ENCODE measurements at places on chromosomes 2 and 18.

DNA sequence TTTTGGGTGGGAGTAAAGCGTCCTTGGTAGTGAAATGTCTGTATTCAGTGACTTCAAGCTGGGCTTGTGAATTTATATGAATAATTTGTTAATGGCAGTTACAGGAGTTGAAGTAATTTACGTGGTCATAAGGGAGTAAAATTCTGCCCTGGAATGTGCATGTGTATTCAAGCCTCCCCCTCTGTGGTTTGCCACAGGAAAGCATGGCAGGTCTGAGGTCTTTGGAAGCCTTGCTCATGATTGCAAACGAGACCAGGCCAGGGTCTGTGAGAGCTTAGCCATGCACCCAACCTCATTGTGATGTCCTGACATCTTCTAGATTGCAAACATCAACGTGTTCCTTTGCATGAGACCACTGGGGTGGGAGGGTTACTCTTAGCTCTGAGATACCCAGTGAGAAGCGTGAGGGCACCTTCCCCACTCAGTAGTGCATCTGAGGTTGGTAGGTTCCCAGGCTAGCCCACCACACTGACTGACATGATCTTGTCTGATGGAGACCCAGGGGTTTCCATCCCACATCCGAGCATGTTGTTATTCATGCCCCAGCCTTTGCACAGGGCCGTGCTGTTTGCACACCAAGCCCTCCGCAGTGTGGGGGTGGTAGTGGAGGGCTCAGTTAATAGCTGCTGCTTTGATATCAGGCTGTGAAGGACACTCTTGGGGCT, 216.5 kb downstream of the KLHL29 start:
- DNase-seq, result no peak

GRCh38 chr2:132623096-132623839, 46.7 kb downstream of the LYPD1 start:
- DNase-seq, result no peak

DNA sequence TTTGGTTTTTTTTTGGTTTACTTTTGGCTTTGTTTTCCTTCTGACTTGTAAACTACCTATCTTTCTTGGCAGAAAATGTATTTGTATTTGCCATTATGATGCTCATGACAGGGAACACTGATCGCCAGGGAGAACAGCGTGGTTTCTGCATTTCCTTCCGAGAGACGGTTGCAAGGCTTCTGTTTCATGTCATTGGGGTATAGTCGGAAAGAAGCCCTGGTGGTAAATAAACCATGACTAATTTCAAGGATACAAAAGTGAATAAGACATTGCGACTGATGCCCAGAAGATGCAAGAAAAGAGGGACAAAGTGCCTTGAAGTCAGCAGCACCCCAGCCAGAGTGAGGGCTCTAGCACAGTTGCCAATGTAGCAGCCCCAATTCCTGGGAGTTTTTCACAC, 4.2 kb upstream of the CAPN14 start:
- no peak for DNase-seq

GRCh38 chr2:85502720-85503119, 36.2 kb upstream of the MAT2A start:
- no peak for DNase-seq

- DNase-seq, result no peak
These were observed 201.7 kb downstream of the PTH2R start for GRCh38 chr2:208608122-208608835.

- DNase-seq, result no peak
These were observed 105.9 kb downstream of the RBMS1 start for GRCh38 chr2:160387558-160388262.

GRCh38 chr2:95275601-95276243, 1.5 kb downstream of the PROM2 start:
- no peak for DNase-seq

DNA sequence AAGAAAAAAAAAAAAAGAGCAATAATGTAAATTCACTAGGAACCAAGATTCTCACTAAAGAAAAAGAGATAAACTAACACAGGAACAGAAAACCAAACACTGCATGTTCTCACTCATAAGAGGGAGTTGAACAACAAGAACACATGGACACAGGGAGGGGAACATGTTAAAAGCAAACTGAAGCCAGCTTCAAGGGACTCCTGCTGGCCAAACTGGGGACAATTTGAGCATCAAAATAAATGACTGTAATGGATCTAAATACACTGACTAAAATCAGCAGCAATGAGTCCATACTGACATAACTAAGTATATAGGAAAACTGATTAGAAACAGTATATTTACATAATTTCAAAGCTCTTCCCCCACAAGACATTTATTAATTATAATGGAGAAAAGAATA, 73.0 kb downstream of the FARSB start:
- peak; percentile 19 for DNase-seq

DNA sequence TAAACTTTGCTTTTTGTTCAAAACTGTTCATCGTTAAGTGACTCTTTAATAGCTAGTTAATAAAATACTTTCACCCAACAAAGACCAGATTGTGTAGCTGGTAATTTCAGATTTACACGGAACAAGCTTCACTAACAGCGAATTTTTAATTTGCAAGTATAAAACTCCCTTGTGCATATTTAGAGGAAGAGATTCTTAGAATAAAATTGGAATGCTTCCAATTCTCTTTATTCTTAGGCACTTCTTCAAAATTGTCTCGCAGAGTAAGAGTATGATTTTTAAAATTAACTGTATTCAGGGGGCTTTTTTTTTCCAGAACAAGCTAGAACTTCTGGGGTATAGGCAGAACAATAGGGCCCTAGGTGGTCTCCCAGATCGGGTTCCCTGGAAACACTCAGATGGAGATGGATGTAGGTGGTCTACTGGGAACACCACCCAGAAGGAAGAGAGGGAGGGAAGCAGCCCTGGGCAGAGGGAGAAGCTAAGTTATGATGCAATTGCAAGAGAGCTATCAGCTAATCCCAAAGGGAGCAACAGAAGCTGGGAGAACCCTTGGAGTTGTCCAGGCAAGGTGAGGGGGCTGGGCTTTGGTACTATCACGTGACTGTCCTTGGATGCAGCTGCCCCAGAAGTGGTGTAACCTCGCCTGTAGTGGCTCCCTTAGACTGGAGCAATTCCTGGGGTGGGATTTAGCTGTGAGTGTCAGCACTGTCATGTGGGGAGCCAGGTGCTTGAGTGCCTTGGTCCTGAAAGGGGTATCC, 151.7 kb upstream of the ASB18 start:
- no peak for DNase-seq

- peak; percentile 38 for DNase-seq
These were observed 693 bp upstream of the LRP2 start for GRCh38 chr2:169362894-169363559.

DNA sequence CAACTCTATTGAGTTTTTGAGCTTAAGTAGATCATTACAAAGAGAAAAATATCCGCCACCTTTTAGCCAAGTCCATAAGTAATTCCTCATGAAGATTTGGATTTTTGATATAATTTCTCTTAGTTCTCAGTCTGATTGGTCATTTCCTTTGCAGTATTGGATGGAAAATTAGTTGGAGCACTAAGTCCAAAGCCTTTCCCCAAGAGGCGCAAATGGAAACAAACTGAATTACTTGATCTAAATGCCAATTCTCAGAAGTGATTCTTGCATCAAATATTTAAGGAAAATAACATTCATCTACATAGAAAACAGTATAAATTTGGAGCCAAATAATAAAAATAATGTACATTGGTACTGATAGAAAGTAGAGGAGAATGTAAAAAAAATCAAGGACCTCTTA, 115.6 kb downstream of the CACNB4 start:
- DNase-seq, result no peak

DNA sequence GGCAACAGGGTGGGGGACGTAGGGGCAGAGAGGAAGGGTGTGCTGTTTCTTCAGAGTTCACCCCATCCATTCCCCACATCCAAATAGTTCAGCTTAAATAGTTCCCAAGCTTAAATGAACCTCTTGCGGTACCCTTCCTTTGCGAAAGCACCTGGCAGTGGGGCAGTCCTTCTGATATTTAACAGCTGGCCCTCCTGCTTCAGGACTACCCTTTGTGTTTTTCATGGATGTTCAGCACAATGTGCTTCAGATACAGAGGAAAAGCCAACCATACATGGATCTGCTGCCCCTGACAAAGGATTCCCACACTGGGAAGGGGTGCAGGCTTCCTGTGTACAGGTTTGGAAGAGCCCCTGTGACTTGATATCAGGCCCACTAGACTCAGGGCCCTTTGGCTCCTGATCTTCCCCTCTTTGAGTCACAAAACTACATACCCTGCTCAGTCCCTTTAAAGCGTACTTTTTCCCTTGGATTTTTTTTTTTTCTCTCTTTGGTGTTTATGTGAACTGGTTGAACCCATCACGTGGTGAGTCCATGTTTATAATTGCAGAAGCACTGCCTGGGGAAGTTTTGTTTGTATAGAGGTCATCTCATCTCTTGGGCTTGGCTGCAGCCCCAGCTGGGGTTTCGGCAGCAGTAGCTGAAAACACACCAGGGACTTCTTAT, 45.3 kb upstream of the IGFBP5 start:
- no peak for DNase-seq

DNA sequence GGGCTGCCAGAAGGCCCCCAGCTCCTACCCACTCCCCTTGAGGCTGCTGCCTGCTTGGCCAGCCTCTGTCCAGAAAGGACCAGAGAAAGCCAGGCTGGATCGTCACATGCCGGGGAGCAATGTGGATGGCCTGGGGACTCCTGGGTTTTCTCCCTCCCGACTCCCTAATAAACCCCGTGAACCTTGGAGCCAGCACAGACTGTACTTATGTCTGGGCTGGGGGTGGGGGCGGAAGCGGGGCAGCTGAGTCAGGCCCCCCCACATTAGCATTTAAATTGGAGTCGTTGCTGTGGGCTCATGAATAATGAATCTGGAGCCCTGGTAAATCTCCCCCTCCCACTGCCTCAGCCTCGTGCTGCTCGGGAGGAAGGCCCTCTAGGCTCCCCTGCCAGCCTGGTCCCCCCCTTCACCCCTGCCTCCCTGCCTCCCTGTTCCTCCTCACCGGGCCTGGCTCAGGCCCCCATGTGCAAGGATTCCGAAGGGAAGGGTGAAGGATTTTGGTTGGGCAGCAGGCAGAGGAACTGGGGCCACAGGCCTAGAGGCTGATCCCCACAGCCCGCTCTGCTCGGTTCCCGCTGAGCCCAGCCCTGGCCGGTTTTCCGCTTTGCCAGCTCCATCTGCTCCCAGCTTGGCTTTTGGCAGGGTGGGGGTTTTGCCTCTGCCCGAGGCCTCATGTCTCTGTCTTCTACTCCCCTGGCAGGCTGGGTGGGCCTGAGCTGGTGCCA, 7.3 kb upstream of the ASIC4 start:
- DNase-seq, result peak; percentile 73

DNA sequence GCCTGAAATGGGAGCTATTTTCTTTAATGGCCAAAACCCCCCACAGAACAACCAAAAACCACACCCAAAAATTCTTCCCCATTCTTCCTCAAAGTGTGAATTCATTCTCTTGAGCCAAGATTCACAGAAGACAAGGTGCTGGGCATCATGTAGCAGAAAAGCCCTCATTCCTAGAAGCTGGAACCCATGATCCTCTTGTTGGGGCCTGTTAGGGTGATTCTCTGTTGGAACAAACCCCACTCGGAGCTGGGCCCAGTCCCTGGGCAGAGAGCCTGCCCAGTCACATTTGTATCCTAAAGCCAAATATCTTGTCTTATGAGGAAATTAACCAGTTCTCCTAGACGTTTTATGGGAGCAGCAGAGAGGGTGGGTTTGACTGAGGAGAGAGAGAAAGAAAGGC, 22.8 kb upstream of the VPS4B start:
- no peak for DNase-seq

DNA sequence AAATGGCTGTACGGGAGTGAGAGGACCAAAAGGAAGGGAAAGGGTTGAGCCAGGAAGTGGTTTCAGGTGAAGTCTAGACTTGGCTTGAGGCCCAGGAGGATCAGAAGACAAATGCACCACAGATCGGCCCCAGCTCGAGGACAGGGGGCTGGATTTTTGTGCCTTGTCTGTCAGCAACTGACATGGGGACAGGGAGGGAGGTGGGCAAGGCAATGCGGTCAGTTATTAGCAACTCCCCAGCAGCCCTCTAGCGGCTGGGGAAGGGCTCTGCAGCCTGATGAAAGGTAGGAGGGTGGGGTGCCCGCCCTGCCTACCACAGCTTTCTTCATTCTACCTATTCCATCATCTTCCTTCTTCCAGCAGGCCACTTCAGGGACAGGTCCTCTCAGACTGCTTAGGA, 50.0 kb downstream of the CPO start:
- peak; percentile 72 for DNase-seq

- no peak for DNase-seq
These were observed 2.0 kb downstream of the SDC1 start for GRCh38 chr2:20222769-20223406.

GRCh38 chr2:24860631-24861030, 59.4 kb downstream of the ADCY3 start:
- no peak for DNase-seq

GRCh38 chr2:118968042-118968441, 26.0 kb downstream of the MARCO start:
- no peak for DNase-seq

Measured in GM23338 (cell line).